Lower lobe of right lung (tissue), 2 donors: ENCODE measurements at places on chromosomes 2 and 18. TPM values are rescaled to one million over a fixed set of nuclear protein-coding genes. Genes with fewer than 3 reads are reported as not detected.
A peak's percentile ranks its signal among the peaks of the same experiment; 100 is the strongest.

DNA sequence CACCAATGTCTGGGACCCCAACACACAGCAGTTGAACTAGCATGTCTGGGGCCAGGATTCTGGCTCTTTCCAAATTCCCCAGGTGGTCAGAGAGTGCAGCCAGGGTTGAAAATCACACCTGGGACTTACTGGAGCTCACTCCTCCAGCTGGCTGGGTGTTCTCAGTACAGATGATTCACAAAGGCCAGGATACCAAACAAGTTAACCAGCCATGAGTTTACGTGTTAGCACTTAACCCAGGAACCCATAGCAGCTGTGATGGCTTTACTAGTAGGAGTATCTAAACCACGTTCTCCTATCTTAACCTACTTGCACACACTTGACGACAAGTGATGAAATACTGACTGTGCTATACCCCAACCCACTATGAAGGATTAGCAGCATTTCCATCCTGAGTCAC, 222.8 kb downstream of the FBXO15 start:
- no peak for DNase-seq

GRCh38 chr2:217293607-217294006, 433.7 kb upstream of the TNP1 start:
- DNase-seq, result no peak

- no peak for DNase-seq
Observed at GRCh38 chr18:13983506-13983905, 68.2 kb upstream of the MC2R start.

- DNase-seq, result no peak
Observed at GRCh38 chr2:104658904-104659591, 194.9 kb upstream of the POU3F3 start.

DNA sequence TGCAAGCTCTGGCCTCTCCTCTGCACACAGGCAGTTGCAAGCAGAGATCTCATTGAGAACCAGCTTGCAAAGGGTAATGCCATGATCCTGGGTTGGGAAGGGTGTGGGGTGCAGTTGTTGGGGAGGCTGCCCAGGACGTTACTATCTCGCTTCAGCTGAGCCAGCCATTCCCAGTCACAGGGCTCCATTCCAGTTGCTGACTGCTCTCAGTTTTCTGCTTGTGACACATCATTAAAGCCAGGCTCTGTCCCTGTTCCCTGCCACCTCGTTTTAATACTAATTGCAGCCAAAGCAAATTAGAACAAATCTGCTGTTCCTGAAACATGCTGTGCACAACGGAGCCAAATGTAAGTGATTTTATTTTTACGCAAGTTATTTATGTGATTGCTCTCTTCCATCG, 62.5 kb upstream of the SMAD2 start:
- DNase-seq, result no peak

- no peak for DNase-seq
Observed at GRCh38 chr18:44495151-44495550, 185.5 kb upstream of the SETBP1 start.

- DNase-seq, result no peak
Observed at GRCh38 chr2:5696945-5697521, 4.8 kb downstream of the SOX11 start.

DNA sequence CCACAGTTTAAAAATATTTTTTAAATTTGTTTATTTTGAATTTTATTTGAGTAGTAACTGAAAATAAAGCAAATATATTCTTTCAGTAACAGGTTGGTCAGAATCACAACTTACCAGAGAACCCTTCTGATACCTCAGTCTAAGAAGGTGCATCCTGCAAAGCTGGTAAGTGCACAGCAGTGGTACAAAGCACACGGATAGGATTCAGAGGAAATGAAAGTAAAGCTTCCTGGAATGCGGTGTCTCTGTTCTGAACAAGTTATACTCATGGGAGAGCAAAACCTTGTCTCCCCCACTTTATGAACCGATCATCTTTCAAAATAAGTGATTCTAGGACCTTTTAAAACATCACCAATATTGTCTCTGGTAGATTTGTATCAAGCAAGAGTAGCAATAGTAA, 398.3 kb downstream of the TMX3 start:
- no peak for DNase-seq

DNA sequence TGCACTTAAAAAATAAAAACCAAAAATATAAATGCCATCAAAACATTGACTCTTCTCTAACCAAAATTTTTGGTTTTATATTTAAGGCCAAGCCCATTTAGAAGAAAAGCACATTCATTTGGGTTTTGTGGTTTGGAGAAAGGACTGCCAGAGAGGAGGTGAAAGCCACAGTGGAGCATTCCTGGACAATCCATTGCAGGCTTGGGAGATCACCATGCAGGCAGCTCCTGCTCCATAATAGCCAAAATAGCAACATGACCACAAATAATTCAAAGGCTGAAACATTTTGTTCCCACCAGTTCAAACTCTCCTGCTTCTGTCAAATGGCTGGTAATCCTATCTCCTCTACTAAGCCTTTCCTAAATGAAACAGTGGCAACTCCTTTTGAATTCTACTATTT, 73.5 kb downstream of the GALNT3 start:
- no peak for DNase-seq

DNA sequence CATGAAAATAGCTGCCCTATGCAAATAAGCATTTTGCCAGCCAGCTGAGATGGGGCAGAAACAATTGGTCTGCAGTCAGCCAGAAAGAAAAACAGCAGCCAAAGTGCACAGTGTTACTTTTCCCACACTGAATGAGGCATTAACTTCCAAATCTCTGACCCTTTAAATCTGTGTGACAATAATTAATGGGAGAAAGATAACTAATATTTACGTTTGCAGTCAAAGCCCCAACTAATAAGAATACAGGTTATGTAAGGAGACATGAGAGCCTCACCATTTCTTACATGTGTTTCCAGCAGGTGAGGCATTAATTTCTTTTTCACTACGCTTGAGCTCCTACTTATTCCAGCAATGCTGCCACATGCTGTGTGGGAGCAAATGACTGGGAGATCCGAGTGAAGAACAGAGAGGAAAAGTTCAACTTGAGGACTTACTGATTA, 339.0 kb downstream of the SATB2 start:
- no peak for DNase-seq

GRCh38 chr2:181846399-181847197, 44.9 kb upstream of the ITPRID2 start:
- DNase-seq, result no peak

- DNase-seq, result no peak
Observed at GRCh38 chr18:67845035-67845434, 328.5 kb upstream of the DSEL start.

DNA sequence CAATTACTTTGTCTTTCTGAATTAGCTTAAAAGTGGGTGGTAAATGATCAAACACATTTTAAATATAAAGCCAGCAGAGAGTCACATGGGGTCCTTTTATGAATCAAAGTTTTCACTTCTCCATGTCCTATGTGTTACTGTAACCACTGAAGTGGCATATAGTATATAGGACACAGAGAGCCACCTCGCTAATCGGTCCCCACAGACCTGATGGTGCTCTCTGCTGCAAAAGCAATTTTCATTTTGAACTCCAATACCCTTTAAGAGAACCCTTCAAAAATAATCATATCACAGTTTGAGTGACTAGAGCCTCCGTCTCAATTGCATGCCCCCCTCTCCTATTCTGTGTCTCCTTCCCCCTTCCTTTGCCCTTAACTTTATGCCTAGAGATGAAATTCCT, 272.8 kb downstream of the ERBB4 start:
- no peak for DNase-seq

DNA sequence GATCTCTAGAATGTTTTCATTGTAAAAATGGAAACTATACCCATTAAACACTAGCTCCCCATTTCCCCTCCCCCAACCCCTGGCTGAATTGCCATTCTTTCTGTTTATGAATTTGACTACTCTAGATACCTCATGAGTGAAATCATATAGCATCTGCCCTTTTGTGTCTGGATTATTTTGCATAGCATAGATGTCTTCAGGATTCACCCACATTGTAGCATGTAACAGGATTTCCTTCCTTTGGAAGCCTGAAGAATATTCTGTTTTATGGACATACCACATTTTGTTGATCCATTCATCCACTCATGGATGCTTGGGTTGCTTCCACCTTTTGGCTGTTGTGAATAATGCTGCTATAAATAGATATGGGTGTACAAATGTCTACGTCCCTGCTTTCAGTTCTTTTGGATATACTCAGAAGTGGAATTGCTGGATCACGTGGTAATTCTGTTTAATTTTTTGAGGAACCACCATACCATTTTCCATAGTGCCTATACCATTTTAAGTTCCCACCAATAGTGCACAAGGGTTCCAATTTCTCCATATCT, 7.7 kb upstream of the ASB1 start:
- DNase-seq, result no peak

- no peak for DNase-seq
Observed at GRCh38 chr2:67516899-67517530, 119.9 kb downstream of the ETAA1 start.

- no peak for DNase-seq
Observed at GRCh38 chr2:51256736-51257135, 224.8 kb upstream of the NRXN1 start.

DNA sequence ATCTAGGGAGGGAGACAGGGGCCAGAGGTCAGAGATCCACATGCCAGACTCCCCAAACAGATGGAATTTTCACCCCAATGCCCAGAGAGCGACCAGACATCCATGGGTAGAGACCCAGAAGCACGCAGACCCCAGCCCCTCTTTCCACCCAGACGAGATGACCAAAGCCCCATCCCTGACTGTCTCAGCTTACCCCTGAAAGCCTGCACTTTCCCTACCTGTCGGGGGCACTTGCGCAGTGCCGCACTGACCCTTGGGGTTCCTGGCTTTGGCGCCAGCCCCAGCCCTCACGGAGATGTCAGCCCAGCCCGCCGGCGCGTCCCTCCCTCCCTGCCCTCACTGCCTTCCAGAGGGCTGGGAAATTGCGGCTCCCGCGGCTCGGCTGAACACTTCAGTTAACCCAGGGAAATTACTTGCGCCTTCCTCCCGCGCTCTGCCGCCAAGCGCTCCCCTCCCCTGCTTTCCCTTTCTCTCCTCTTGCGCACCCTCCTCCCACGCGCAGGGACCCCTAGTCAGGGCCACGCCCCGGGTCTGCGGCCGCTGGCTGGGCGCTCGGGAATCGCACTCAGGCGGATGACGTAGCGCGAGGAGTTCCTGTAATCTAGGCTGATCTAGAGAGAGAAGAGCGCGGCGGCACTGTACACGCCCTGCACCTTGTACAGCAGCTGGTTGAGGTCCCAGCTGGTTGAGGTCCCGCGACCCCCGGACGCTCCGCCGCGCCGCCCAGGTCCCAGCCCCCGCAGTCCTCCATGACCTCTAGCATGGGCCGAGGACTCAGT, 12.0 kb downstream of the ALPG start:
- DNase-seq, result peak; percentile 68

GRCh38 chr18:2903006-2903405, 56.2 kb downstream of the EMILIN2 start:
- DNase-seq, result no peak

- no peak for DNase-seq
Observed at GRCh38 chr2:73716543-73717250, 20.4 kb downstream of the TPRKB start.

- DNase-seq, result no peak
Observed at GRCh38 chr2:124147552-124147951, 122.5 kb downstream of the CNTNAP5 start.

DNA sequence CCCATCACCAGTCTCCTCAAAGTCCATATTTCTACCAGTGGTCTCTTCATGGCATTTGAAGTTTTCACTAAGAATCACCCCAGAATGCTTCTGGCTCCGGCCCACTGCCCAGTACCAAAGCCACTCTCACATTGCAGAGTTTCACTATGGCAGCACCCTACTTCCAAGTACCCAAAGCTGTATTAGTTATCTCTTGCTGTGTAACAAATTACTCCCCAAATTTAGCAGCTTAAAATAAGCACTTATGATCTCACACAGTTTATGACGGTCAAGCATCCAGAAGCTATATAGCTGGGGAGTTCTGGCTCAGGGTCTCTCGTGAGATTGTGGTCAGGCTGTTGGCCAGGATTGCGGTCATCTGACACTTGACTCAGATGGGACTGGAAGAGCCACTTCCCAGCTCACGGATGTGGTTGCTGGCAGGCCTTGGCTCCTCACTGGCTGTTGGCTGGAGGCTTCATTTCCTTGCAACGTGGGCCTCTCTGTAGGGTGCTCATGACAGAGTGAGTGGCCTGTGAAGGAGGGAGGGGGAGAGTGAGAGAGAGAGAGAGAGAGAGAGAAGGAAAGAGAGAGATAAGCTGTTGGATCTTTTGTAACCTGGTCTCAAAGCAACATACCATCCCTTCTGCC, 189.5 kb downstream of the CTIF start:
- DNase-seq, result peak; percentile 44

- no peak for DNase-seq
Observed at GRCh38 chr2:23268467-23269263, 116.3 kb upstream of the KLHL29 start.

DNA sequence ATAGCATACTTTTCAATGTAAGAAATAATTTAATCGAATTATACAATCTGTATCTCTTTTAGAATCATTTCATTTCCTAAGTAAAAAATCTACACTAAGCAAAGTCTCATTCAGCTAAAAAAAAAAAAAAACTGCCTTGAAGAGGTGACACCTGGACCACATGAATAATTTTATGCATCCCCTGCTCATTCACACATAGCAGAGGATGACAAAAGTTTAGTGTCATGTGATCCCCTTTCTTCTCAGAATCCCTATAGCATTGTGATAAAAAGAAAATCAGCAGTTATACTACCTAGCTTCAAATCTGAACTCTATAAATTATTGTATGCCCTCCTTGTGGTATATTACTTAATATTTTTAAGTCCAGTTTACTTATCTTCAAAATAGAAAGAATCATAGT, 603.8 kb downstream of the ERBB4 start:
- DNase-seq, result no peak

- DNase-seq, result no peak
Observed at GRCh38 chr2:160334028-160334741, 134.1 kb upstream of the ITGB6 start.

- no peak for DNase-seq
Observed at GRCh38 chr2:232584238-232584637, 33.7 kb downstream of the EIF4E2 start.

- DNase-seq, result no peak
Observed at GRCh38 chr2:26284132-26284531, 39.4 kb downstream of the HADHB start.

DNA sequence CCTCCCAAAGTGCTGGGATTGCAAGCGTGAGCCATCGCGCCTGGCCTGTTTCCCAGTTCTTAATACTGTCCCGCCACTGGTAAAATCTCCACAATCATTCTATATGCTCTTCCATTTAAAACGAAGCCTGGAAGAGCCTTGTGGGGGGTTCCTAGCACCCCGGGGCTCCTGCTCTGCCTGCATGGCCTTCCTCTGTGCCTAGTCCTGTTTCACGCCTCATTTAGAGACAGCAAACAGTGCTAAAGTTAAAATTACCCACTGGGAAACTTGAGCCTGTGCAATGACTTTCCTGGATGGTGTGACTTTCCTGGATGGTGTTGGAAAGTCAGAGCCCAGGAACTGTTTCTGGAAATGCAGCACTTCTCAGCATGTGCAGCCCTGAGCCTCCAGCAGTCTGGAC, 55.0 kb downstream of the INPP5D start:
- DNase-seq, result no peak

GRCh38 chr2:85264471-85264870, 63.3 kb downstream of the TGOLN2 start:
- DNase-seq, result no peak

GRCh38 chr2:216119986-216120385, 10.8 kb downstream of the XRCC5 start:
- DNase-seq, result no peak

The ACOXL gene
- 38.5 TPM for total RNA-seq

The TMEM178A gene
- total RNA-seq, result 3.2 TPM

The VWA3B gene
- 7.9 TPM for total RNA-seq

The GLB1L gene
- total RNA-seq, result 12.6 TPM

The RTP5 gene
- not detected for total RNA-seq

The ITGB6 gene
- total RNA-seq, result 65.2 TPM

The DSG1 gene
- total RNA-seq, result not detected

The MROH2A gene
- not detected for total RNA-seq

The DNAH6 gene
- 6.3 TPM for total RNA-seq

The ADGRF3 gene
- 0.35 TPM for total RNA-seq

The LMAN2L gene
- total RNA-seq, result 20.9 TPM
